ENCODE measurements at places on chromosomes 2 and 18.

GRCh38 chr2:233117351-233117750, 57.2 kb downstream of the INPP5D start:
- DNase-seq, result no peak

DNA sequence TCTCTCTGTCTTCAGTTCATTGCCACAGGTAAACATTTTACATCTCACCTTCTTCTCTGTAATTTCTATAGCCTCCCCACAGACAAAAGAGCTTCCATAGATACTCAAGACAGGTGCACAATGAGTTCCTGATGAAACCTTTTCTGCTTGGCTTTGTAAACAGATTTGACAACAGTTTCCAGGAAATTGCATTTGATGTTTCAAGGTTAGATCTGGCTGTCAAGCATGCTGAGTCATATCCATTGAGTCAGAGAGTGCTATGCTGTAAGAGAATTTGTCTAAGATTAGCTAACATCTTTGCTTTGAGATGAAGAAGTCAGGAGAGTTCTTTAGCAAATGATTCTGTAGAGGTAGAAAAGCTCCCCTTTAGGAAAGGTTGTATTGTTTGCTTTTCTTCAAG, 40.6 kb upstream of the MAP2 start:
- DNase-seq, result no peak

DNA sequence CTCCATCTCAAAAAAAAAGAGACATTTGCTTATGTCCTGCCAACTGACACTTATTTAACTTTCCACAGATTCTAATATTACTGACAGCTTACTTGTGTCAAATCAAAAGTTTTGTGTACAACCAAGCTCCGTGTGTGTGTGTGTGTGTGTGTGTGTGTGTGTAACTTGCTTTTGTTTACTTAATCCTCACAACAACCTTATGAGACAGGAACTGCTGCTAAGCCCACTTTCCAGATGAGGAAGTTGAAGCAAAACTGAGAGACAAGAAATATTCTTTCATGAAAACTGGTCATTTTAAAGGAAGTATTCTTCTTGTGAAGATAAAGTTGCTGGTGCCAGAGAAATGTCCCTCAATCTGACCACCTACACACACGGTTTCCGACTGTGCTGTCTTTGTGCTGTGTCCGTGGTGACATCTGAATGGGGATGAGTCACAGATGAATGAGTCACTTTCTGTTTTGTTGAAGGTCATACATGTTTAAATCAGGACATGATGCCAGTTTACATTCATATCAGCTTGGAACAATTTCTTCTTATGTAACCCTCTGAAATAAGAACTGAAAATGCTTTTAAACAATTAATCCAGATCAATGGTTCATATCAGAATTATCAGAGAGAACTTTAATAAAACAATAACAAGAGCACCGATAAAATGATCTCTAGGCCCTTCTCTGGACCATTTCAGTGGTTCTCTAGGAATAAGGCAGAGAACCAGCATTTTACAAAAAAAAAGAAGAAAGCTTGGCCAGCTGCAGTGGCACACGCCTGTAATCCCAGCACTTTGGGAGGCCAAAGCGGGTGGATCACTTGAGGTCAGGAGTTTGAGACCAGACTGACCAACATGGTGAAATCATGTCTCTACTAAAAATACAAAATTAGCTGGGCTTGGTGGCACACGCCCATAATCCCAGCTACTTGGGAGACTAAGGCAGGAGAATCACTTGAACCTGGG, 95.5 kb downstream of the THNSL2 start:
- no peak for DNase-seq

- DNase-seq, result no peak
Measured at GRCh38 chr2:64423303-64423702, 30.7 kb upstream of the LGALSL start.

- no peak for DNase-seq
Measured at GRCh38 chr18:22385718-22386117, 32.0 kb downstream of the CTAGE1 start.

DNA sequence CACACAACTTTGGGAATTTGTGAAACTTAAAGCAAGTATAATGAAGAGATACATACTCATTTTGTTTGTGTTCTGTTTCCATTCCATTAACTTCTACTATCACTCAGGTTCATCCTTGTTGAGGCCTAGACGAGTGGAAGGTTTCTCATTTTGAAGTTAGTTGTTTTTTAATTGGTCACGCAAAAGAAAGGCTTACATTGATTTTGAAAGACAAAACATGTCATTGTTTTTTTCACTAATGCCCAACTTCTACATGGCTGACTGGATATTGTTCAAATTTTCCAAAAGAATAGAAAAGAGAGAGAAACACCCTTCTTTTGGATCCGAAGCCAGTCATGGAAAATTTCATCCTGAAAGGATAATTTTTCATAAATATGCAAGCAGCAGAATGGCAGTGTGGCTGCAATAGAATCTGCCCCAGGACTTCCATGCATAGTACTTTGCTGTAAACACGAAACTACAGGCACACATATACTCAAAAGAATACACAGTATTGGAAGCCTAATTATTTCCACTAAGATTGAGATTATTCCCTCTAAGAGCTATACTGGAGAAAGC, 27.4 kb downstream of the PRKCE start:
- no peak for DNase-seq

DNA sequence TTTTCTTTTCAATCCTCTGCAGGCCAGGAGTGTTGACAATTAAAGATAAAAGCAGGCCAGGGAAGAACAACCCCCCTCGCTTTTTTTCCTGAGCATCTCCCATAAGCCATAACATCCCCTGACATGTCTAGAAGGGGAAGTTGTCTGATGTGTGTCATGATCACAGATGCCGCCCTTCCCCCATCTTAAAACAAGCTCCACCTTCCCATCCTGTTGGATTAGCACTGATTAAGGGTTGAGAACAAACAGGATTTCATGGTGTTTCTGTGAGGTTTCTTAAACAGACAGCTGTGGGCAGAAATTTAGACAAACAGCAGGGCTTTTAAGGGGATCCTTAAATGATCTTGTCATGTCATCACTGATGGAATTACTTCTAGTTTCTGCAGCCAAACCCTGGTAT, 59.4 kb upstream of the UPP2 start:
- no peak for DNase-seq

DNA sequence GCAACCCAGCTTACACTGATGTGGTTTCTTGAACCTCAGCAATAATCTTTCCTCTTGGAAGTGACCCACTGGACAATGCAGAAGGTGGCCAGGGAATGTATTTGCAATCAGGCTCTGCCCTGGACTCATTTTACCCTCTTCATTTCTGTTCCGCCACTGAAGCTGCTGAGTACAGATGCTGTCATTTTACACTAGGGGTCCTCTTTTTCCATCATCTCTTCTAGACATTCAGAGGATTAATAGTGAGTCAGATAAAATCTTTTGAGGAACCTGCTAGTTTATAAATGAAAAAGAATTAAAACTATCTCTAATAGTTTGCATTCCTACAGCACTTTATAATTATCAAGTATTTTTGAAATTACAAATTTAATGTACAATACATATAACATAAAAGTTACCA, 87.9 kb upstream of the PNPT1 start:
- DNase-seq, result no peak

- DNase-seq, result no peak
Measured at GRCh38 chr2:120369250-120369649, 23.3 kb downstream of the INHBB start.

DNA sequence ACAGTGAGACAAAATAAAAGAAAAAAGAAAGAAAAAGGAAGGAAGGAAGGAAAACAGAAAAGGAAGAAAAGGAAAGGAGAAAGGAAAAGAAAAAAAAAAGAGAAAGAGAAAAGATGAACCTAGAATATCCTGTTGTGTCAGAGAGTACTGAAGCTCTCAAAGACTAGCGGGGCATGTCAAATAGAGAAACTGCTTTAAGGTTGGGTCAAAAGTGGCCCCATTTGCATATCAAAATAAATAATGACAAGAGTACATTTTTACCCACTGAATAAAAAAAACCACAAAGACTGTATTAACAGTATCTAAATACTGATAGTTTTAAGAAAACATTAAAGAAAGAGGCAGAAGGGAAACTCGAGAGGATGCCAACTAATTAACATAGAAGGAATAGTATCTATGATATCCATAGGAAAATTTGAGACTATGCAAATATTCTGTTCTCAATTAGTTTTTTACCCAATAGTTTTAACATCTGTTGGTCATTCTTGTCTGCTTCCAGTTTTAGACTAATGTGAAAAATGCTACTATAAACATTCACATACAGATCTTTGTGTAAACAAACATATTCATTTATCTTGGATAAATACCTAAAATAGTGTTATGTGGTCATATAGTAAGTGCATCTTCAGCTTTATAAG, 53.2 kb downstream of the SFXN5 start:
- no peak for DNase-seq

DNA sequence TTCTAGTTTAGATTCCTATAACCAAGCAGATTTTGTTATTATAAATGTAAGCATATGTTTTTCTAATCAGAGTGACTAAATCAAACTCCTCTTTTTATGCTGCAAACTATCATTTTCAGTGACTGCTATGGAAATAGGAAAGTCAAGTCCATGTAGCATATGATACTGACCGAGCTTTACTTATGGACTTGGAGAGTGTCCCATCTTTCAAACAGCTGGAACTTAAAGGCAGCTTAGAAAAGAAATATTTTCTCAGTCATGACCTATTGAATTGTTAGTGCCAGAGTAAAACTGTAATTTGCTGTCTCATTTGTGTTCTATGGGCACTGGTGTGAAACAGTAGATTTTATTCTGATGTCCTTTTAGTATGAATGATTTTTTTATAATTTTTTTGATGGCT, 76.7 kb downstream of the PHLPP1 start:
- no peak for DNase-seq

- DNase-seq, result no peak
Measured at GRCh38 chr2:11977766-11978524, 231.5 kb downstream of the LPIN1 start.

DNA sequence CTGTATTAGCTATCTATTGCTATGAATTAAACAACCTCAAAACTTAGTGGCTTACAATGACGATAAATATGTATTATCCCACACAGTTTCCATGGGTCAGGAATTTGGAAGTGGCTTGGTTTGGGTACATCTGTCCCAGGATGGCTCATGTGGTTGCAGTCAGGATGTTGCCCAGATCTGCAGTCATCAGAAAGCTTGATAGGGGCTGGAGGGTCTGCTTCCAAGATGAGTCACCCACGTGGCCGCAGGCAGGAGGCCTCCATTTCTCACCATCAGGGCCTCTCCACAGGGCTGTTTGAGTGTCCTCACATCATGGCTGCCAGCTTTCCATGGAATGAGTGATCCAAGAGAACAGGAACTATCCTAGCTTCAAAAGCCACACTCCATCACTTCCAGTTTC, 46.4 kb downstream of the CHRNA1 start:
- DNase-seq, result no peak

- no peak for DNase-seq
Measured at GRCh38 chr2:33110461-33110860, 163.7 kb downstream of the LTBP1 start.

DNA sequence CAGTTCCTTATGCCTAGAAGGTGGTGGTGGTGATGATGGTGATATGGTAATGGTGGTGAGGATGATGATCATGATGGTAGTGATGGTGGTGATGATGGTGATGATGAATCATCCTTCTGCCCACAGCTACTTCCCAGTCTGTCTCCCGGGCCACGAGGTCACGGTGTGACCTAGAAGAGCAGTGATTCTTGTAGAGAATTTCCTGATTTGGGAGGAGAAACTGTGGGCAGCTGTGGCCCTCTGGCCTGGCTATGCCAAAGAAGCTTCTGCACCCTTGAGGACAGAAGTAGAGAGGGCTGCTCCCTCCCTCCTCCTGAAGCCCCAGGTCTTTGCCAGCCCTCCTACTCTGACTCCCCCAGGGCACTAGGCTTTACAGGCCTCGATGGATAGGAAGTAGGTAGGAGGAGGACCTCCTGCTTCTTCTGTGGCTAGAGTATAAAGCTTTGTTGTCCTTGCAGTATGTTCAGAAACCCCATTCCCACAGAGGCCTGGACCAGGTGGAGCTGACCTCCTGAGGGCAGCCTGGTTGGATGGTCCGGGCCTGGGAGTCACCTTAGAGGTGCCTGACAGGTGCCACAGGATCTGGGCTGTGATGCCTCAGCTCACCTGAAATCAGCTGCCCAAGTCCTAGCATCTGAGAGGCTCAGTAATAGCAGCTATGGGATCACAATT, 57.9 kb upstream of the EPAS1 start:
- no peak for DNase-seq

GRCh38 chr2:170929686-170930050, 615 bp downstream of the GORASP2 start:
- peak; percentile 30 for DNase-seq

GRCh38 chr18:49431165-49431962, 29.1 kb downstream of the DYM start:
- DNase-seq, result no peak

GRCh38 chr2:206105038-206105437, 19.1 kb upstream of the INO80D start:
- DNase-seq, result no peak

- no peak for DNase-seq
Measured at GRCh38 chr18:13397504-13398163, 179.1 kb downstream of the LDLRAD4 start.

GRCh38 chr2:190970873-190971506, 43.0 kb downstream of the STAT1 start:
- DNase-seq, result no peak

GRCh38 chr2:62800618-62801017, 95.1 kb downstream of the EHBP1 start:
- no peak for DNase-seq

DNA sequence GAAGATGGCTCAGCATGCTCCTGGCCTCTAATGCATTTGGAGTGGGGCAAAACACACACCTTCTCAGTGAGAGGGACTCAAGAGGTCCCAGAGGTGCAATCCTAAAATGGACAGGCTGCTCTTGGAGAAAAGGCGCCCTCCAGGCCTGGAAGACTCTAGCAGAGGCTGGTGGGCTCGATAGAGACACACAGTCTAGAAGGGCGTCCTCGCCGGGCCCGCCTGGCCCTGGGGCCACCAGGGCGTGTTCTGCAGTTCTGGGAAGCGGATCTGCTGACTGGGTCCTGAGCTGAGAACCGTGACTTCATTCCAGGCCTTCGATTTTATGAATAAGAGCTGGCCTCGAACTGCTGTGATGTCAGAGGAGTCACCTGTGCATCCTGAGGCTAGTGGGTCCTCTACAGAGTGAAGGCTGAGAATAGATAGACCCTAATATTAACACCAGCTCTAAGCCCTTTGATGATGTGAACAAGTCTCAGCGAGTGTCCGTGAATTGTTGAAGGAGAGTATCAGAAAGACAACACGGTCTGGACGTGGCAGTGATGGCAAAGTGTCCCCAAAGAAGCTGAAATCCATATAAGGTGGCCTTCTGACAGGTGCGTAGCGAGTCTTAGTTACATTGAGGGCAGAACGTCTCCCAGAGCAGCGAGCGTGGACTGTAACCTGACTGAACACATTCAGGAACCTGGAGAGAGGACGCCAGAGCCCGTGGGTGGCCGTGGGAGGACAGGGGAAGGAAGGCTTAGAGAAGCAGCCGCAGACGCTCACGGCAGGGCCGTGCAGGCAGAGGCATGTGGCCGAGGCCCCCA, 136.9 kb downstream of the PTGR3 start:
- no peak for DNase-seq

All from stimulated activated CD8-positive, alpha-beta memory T cell treated with anti-CD3 and anti-CD28 coated beads, Interleukin-4, amount 100 ng/mL, for 24 hours (primary cell).